ENCODE measurements at places on chromosomes 2 and 18.

DNA sequence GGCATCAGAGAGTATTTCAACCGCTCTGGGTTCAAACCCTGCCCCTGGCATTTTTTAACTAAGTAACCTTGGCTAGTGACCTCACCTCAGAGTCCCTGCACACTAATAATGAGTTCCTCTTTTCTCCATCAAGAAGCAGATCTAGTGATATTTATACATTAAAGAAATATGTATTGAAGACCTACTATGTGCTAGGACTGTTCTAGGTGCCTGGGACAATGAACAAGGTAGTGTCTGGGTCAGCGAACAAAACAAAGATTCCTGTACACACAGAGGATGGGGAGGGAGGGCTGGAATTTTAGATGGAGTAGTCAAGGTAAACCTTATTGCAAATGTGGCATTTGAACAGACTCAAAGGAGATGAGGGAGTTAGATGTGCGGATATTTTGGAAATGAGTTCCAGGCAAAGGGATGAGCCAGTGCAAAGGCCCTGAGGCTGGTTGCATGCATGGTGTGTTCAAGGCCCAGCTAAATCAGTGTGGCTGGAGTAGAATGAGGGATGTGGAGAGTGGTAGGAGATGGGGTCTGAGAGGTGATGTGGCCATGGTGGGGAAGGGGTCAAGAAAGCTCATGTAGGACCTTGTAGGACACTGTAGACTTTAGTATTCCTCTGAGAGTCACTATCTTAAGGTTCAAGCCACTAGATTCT is 57.6 kb upstream of the FZD7 start:
- DNase-seq = no peak

DNA sequence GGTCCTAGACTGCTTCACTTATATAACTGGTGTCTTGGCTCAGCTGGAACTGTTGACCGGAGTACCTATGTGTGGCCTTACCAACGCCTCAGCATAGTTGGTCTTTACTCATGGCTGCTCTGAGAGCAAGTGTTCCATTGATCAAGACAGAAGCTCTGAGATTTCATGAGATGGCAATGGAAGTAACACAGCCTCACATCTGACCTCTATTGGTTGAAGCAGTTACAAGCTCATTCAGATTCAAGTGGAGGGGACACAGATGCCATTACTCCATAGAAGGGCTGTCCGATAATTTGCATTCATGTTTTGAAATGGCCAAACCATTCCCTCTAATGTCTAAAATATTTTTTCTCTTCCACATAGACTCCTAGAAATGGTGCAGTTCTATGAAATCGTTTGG is 46.4 kb upstream of the STK39 start:
- DNase-seq = no peak

- DNase-seq = no peak
Observed at GRCh38 chr2:58967736-58968135, 726.6 kb upstream of the FANCL start.

GRCh38 chr2:67713376-67713775 is 316.2 kb downstream of the ETAA1 start:
- DNase-seq = no peak

GRCh38 chr2:187939180-187939579 is 352.5 kb upstream of the GULP1 start:
- DNase-seq = no peak

- peak; percentile 23 for DNase-seq
Observed at GRCh38 chr2:98664323-98664722, 55.9 kb downstream of the UNC50 start.

DNA sequence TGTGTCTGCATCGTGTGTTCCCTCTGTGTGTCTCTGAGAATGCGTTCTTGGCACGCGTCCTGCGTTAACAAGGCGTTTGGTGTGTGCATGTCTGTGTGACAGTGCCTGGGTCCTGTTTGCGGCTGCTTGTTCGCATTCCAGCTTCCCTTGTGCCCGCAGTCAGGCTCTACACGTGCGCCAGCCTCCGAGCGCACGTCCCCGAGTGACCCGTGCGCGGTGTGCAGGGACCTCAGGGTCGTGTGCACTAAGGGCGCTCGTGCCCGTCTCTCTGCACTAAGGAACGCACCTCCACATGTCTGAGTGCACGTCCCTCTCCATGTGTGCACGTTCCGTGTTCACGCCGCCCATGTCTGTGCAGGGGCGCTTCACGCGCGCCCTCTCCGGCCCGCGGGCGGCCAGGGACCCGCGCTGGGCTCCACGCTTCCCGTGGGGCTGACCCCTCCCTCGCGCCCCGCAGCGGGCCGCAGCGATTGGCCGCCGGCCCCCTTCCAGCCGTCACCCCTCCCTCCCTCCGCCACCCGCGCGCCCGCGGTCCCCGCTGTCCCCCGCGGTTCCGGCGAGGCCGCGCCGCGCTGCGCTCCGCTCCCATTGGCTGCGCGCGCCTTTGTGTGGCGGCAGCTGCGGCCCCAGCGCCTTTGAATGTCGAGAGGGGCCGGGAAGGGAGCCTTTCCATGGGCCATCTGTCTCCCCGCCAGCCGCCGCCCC is 229.4 kb downstream of the HAUS1 start:
- DNase-seq = no peak

DNA sequence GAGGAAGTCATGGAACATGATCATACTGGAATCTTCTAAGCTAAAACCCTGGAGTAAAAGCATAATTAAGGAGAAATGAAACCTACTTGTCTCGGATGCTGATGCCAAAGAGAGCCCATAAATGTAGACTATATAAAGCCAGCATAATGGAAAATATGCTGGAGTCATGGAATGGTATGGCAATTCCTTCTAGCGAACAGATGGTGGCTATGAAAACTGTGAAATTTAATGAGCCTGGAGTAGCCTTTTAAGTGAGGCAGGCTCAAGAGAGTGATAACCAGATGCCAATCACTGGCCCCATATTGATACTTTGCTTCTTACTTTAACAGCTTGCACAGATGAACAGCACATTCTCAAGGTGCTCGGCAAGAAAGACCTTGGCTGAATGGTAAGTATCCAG is 206.3 kb downstream of the PID1 start:
- no peak for DNase-seq

DNA sequence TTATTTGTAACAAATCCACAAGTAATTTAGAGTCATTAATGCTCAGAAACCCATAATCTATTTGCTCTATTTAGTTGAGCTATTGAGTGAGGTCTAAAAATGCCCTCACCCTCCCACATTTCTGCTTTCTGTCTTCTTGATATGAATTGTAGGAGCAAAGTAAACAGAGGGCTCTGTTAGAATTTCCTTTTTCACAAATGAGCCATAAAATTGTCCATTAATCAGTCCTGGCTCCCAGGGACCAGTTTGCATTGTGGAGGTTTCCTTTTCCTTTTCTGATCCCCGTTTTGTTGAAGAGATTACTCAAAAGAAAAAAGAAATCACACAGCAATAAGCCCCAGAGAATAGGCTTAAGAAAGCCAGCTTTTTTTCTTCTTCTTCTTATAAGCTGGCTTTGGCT is 476.7 kb downstream of the EPHA4 start:
- no peak for DNase-seq

DNA sequence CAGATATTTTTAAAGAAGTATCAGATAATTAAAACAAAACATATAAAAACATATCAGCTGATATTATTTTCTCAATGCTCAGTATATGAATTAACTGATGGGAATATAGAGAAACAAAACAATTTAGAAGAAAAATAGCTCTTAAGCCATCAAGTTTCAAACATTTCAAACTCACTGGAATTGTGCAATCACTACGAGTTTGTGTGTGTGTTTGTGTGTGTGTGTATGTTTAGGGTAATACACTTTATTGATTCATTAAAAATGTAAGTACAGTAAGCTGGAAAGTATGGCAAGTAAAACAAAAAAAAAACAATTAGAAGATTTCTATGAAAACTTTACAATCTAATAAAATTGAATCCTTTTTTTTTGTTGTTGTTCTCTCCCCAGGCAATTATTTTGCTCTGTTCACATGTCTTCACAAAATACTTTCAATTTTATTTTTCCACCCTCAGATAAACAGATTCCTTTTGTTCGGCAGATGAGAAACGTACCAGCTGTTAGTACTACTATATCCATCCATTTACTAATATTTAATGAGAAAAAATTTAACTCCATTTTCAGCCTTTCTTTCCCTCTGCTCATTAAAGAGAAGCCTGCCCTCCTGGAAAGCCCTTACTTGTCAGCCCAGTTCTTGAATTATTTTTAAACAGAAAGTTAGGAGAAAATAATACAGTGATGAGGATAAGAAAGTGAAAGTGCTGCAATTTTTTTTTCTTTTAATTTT is 87.6 kb downstream of the SLC8A1 start:
- DNase-seq = no peak

GRCh38 chr2:197571627-197572271 is 55.9 kb downstream of the MOB4 start:
- no peak for DNase-seq

GRCh38 chr2:152298754-152299153 is 36.2 kb upstream of the FMNL2 start:
- peak; percentile 11 for DNase-seq

DNA sequence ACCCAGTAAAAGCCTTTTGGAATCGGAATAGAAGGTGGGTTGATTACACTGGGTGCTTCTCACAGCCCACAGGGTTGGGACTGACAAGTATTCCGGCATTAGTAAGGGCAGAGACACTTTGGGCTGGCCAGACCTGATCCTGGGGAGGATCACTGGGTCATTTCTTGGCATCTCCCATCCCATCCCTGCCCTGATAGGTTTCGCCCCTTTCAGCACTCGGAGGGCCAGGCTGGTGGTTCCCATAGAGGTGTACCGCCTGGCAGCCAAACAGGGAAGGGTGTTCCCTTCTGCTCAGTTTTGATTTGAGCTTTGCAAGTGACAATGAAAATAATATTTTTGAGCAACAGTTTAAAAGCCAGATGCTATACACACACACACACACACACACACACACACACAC is 37.3 kb downstream of the CYP1B1 start:
- no peak for DNase-seq

DNA sequence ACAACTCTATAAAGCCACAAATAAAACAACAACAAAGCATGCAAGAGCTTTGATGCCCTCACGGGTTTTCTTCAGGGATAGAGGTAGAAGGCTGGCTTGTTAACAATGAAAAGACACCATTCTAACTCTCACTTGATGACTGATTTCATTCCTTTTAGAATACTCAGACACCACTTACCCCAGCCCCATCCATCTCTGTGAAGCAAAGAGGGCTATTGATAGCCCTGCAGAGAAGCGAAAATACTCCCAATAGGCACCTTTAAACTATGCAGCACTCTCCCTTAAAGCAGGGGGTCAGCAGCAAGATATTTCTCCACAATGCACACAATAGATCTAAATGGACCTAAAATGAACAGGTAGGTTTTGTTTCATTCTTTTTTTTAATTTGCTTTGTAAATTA is 35.1 kb downstream of the ZNF385B start:
- DNase-seq = no peak

DNA sequence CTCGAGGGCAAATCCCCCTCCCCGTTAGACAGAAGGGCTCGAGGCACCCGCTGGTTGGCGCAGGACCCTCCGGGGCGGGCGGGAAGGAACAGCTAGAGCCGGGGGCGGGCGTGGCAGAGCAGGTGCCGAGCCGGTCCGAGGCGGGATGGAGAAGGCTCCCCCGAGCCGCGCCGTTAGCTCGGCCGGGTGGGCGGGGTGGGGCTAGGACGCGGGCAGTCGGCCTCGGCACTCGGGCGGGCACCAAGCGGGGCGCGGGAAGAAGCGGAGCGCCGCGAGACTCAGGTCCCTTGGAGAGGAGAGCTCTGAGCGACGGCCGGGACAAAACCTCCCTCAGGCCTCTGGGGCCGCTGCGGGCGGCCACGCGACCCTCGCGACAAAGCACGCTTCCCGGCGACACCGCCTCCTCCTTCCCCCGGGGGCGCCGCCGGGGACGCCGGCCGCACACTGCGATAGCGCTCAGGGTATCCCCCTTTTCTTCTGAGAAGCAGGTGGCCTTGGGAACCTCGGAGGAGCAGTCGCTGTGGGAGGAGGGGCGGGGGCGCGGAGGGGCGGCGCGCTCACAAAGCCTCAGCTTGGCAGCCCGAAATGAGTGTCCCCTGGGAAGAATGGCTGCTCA is 721 bp downstream of the FHOD3 start:
- no peak for DNase-seq

DNA sequence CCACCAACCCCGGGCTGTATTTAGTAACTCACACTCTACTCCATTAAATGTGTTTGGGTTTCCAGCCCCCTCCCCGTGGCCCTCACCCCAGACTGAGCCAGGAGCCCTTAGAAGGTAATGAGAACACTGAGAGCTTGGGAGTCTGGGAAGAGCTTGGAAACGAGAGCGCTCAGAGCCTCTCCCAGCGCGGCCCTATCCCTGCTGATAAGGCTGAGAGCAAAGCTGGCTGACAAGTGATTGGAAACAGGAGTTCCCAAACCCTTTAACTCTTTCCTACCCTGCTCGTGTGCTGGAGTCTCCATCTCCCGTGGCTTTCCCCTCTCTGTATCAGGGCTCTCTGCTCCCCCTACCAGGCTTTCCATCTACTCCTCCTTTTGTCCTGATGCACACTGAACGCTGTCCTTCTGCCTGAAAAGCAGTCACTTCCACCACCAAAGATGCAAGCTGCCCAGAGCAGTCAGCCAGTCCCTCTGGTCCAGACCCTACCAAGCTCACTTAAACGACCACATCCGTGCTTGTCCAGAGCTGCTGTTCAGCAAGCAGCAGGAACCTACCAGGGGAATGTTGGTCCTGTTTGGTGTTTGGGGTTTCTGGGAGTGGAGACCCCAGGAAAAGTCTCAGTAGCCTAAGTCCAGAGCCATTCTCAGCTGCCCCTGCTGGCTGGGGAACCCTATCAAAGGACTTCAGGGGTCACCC is 100.0 kb upstream of the PKDCC start:
- DNase-seq = no peak

DNA sequence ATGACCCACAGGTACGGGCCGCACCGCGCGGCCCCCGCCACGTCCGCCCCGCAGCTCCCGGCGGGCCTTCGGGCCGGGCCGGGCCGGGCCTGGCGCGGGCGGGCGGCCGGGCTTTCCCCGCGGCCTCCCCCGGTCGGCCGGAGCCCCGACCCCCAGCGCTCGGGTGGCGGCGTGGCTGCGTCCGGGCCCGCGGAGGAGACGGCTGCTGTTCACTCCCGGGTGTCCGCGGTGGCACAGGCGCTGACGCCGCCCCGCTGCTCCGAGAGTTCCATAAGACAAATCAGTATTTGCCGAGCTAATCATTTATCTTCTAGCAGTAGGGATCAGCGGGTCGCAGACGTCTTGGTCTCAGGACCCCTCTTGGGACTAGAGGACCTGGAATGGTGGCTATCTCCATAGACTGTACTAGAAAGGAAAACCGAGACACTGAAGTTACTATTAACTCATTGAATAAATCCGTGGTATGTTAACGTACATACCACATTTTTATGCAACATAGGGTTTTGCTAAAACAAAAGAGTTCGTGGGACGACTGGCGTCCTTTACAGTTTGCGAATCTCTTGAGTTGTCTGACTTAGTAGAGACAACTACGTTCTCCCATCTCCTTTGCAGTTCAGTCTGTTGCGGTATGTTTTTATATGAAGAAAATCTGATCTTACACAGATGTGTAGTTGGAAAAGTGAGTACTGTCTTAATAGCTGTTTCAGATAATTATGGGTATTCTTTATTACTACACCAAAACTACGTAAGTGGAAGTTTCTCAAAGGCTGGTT is 500 bp downstream of the LIMS1 start:
- no peak for DNase-seq
